ENCODE measurements at places on chromosomes 1 and 21.

- no peak for DNase-seq
These were observed 99.2 kb downstream of the CTH start for GRCh38 chr1:70509996-70510876.

DNA sequence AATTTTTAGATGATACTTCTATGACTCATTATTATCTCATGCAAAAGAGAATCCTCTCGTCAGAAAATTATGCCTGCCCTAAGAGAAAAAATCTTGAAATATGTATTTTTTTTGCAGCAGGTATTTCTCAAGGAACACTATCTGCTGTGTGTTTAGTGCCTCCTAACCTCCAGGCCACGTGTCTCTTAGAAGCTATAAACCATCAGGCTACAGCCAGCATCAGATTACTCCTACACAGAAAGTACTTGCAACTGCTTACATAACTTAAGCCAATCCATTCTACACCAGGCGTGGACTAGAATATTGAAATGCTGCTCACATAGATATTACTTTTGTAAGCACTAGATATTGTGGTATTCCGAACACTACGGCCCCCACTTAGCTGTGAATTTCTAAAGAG lies 933.4 kb downstream of the PLA2G4A start:
- DNase-seq = no peak

- no peak for DNase-seq
These were observed 207.8 kb downstream of the SIPA1L2 start for GRCh38 chr1:232422098-232422497.

- DNase-seq = peak; percentile 21
These were observed at the start of gene NIBAN1 for GRCh38 chr1:184974056-184974836. Gene NIBAN1, minus strand, starts transcription at chr1:184974508. Its CDS starts 152 bp downstream, at chr1:184974356.

DNA sequence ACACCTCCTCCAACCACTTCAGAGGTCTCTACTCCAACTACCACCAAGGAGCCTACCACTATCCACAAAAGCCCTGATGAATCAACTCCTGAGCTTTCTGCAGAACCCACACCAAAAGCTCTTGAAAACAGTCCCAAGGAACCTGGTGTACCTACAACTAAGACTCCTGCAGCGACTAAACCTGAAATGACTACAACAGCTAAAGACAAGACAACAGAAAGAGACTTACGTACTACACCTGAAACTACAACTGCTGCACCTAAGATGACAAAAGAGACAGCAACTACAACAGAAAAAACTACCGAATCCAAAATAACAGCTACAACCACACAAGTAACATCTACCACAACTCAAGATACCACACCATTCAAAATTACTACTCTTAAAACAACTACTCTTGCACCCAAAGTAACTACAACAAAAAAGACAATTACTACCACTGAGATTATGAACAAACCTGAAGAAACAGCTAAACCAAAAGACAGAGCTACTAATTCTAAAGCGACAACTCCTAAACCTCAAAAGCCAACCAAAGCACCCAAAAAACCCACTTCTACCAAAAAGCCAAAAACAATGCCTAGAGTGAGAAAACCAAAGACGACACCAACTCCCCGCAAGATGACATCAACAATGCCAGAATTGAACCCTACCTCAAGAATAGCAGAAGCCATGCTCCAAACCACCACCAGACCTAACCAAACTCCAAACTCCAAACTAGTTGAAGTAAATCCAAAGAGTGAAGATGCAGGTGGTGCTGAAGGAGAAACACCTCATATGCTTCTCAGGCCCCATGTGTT lies 66.6 kb downstream of the TPR start:
- DNase-seq = no peak

DNA sequence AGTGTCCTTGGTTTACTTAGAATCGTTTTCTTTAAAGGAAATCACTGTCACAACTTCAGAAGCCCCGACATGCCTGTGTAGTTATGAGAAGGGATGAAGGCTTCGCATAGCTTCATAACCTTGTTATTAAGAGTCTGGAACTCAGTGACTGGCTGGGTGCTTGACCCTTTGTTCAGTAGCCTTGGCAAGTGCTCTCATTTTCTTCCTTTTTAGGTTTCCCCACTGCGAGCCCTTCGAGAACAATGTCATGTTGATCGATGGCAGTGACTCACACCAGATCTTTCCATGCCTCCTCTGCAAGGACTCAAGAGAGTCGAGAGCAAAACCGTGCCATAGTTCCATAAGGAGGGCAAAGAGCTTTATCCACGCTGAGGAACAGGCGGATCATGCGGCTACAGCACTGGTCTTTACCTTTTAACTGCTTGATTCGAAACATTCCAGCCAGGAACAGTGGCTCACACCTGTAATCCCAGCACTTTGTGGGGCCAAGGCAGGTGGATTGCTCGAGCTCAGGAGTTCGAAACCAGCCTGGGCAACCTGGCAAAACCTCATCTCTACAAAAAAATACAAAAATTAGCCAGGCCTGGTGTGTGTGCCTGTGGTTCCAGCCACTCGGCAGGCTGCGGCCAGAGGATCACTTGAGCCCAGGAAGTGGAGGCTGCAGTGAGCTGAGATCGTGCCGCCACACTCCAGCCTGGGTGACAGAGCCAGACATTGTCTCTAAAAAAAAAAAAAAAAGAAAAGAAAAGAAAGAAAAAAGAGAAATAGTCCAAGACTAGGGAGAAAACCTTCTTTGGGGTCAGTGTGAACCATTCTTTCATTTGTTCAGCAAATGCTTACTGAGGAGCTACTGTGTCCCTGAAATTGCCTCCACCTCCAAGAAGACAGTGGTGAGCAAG lies 95.4 kb upstream of the ERRFI1 start:
- no peak for DNase-seq

Measured in neural crest cell (in vitro differentiated cells).